IPS DF 6.9 (cell line): ENCODE measurements at places on chromosomes 13 and 19.
A peak's percentile ranks its signal among the peaks of the same experiment; 100 is the strongest.

- DNase-seq = no peak
These were observed 53.3 kb downstream of the NHLRC3 start for GRCh38 chr13:39091586-39091985.

- DNase-seq = no peak
These were observed 27.6 kb downstream of the SCEL start for GRCh38 chr13:77563111-77563510.

DNA sequence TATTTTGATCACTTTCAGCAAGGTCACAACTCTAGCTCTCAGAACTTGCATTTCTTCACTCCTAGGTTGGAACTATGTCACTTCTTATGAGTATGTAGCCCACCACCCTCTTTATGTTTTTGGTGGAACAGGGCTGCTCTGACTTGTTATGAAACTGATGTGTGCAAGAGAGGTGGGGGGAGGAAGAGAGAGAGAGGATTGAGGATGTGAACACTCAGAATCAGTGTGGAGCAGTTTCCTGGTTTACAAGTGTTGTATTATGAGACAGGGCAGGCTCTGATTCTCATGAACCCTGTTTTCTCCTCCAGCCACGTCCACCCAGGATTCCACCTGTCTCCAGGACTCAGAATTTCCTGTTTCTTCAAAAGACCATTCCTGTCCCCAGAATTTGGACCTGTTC is 16.1 kb downstream of the ZNF317 start:
- no peak for DNase-seq

DNA sequence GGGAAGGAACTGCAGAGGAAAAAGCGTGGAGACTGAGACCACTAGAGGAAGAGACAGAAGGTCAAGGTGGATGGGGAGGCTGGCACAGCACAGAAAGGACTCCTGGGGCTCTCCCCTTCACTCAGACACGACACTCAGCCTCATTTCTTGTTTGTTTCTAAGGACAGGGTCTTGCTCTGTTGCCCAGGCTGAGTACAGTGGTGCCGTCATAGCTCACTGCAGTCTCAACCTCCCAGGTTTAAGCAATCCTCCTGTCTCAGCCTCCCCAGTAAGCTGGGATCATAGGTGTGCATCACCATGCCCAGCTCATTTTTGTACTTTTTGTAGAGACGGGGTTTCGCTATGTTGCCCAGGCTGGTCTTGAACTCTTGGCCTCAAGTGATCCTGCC is 11.4 kb upstream of the SEMA6B start:
- no peak for DNase-seq

- no peak for DNase-seq
These were observed at the start of gene DAZAP1 for GRCh38 chr19:1407528-1408299. TSS of gene DAZAP1 (plus strand) at chr19:1407586. CDS start at chr19:1407774, 188 bp downstream.

GRCh38 chr19:39053276-39054090 is 21.1 kb upstream of the FBXO27 start:
- no peak for DNase-seq

- no peak for DNase-seq
These were observed 433 bp downstream of the SIX5 start for GRCh38 chr19:45768655-45768983.

DNA sequence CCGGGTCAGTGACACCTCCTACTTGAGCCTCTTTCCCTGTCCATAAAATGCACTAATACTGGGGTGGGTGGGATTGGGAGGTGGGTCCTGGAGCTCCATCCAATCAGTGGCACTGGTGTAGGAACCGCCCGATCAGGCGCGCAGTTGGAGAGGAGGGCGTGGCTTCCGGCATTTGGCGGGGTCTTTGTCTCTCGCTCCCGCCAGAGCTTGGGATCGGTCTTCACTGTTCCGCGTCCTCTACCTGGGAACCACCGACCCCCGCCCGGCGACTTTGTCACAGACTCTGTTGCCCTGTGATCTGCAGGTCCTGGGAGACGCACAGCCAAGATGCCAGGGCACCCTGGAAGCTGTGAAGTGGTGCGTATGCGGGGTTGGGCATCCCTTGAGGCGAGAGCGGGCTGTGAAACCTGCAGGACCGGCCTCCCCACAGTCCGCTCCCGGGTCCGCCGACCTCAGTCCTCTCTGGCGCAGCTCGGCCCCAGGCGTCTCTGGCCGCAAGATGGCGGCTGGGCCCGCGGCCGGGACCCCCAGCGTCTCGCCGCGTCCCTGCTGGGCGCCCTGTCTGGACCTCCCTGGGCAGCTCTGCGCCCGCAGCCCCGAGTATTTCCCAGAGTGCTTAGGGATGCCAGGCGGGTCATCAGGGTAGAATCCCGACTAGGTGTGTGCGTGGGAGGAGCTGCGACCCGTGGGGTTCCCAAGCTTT is 41.6 kb upstream of the ZNF730 start:
- DNase-seq = peak; percentile 93

GRCh38 chr13:76644906-76645305 is 241.3 kb downstream of the KCTD12 start:
- DNase-seq = no peak

- peak; percentile 29 for DNase-seq
These were observed 88.4 kb upstream of the ZNF492 start for GRCh38 chr19:22545751-22546150.

GRCh38 chr13:110176431-110176830 is 130.5 kb downstream of the COL4A1 start:
- DNase-seq = no peak

GRCh38 chr19:35248310-35249145 is at the start of gene LSR:
TSS of gene LSR (plus strand) at chr19:35249002. CDS start at chr19:35249023, 21 bp downstream.
- DNase-seq = no peak

DNA sequence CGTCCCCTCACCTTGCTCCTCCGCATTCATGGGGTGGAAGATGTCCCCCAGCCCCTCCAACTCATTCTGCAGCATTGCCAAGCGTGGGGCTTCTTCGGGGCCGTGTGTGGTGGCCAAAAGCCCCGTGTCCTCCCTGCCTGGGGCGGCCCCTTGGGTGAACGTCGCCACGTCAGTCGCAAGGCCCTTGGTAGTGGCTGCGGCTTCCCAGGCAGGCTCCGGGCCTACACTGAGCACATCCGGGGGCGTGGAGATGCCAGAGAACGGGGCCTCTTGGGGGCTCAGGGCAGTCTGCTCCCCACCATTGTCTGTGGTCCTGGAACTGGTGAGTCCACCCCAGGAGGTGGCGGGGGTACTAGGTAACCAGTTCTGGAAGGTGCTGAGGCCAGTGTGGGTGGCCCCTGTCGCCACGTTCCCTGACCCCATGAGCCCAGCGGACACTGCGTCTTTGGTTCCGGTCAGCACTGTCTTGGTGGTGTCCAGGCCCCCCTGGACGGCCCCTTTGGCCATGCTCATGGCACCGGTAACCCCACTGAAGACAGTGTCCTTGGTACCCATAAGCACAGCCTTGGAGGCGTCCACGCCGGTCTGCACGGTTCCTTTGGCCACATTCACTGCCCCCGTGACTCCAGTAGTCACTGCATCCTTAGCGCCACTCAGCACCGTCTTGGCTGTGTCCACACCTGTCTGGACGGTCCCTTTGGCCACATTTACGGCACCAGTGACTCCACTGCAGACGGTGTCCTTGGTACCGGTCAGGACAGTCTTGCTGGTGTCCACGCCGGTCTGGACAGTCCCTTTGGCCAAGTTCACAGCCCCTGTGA is 7.6 kb downstream of the PLIN4 start:
- no peak for DNase-seq

DNA sequence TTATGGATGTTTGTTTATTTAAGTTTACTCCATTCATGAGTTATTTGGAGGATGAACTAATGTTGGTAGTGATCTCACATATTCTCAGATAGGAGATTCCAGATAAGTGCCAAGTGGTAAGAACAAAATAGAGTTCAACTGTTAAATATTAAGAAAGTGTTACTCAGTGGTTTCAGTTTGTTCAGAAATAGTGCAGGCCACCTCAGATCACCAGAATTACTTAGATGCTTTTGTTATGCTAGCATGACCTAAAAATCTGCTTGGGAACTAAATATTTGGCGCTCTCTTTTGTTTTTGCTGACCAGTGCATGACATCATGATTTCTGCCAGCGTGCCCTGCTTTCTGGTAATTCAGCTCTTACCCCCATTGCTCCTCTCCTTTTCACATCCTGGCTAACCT is 15.6 kb downstream of the CLDN10 start:
- DNase-seq = no peak

- DNase-seq = no peak
These were observed 5.7 kb upstream of the SPACA4 start for GRCh38 chr19:48600679-48601417.

DNA sequence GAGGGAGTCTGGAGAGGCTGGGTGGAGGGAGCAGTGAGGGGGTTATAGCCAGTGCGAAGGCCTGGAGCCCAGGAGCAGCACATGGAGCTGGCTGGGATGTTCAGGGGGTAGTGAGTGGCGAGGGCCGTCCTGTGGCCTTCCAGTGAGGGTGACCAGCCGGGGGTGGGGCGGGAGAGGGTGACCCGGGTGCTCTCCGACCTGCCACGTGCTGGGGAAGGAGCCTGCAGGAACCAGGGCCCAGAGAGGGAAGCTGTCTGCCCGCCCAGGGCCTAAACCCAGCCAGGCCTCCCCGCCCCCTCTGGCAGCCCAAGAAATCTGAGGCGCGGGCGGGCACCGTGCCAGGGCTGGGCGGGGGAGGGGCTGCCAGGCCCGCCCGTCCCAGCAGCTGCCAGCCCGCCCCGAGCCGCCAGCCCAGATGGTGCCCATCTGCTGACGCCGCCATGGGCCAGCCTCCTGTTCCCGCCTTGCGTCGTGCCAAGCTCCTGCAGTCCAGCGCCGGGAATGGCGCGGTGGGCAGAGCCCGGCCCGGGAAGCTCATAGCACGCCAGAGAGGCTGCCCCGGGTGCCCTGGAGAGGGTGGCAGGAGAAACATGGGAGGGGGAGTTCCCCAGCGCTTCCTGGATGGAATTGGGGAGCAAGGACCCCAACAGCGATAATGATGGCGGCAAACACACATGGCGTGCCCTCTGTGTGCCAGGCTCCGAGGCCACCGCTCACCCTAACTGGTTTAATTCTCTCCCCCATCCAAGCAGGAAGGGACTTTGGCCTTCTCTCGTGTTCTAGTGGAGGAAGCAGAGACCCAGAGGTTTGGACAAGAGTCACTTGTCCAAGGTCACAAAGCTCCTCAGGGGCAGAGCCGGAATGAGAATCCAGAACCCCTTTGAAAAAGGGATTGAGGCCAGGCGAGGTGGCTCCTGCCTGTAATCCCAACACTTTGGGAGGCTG is 21.5 kb downstream of the NFIC start:
- no peak for DNase-seq

GRCh38 chr13:111415765-111416164 is 95.3 kb downstream of the TEX29 start:
- no peak for DNase-seq

- no peak for DNase-seq
These were observed 47.3 kb downstream of the NFIX start for GRCh38 chr19:13042443-13043130.

GRCh38 chr19:38729653-38730469 is 14.4 kb downstream of the CAPN12 start:
- DNase-seq = no peak

GRCh38 chr13:65497265-65497664 is 1732.9 kb downstream of the PCDH9 start:
- DNase-seq = no peak

DNA sequence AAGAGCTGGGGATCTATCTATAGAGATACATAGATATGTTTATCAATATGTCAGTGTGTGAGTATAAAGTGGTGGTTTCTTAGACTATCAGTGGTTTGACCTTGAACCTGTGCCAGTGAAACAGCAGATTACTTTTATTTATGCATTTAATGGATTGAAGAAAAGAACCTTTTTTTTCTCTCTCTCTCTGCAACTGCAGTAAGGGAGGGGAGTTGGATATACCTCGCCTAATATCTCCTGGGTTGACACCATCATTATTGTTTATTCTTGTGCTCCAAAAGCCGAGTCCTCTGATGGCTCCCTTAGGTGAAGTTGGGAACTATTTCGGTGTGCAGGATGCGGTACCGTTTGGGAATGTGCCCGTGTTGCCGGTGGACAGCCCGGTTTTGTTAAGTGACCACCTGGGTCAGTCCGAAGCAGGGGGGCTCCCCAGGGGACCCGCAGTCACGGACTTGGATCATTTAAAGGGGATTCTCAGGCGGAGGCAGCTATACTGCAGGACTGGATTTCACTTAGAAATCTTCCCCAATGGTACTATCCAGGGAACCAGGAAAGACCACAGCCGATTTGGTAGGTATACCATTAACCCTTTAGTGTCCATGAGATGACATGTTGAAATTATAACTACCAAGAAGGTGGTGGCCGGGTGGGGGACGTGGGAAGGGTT is 880 bp downstream of the FGF9 start:
- no peak for DNase-seq

- no peak for DNase-seq
These were observed 1.9 kb upstream of the MRPS31 start for GRCh38 chr13:40772765-40773473.

GRCh38 chr13:73499695-73500094 is 440.9 kb downstream of the KLF5 start:
- DNase-seq = no peak

DNA sequence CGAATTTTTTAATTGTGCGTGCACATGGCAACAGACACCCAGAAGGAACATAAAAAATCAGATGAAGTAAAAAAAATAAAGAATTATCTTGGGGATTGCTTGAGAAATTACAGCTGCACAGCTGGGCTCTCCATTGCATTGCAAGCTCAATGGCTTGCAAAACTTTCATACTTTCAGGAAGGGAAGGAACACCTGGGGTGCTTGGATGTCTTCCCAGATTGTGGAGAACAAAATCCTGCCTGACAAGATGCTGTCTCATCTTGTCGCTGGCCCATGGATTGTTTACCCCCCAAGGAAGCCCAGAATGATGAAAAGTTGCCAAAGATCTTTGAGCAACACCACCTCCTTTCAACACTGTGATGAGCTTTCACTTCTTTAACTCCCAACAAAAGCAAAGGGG is 11.0 kb upstream of the CASP14 start:
- DNase-seq = no peak

DNA sequence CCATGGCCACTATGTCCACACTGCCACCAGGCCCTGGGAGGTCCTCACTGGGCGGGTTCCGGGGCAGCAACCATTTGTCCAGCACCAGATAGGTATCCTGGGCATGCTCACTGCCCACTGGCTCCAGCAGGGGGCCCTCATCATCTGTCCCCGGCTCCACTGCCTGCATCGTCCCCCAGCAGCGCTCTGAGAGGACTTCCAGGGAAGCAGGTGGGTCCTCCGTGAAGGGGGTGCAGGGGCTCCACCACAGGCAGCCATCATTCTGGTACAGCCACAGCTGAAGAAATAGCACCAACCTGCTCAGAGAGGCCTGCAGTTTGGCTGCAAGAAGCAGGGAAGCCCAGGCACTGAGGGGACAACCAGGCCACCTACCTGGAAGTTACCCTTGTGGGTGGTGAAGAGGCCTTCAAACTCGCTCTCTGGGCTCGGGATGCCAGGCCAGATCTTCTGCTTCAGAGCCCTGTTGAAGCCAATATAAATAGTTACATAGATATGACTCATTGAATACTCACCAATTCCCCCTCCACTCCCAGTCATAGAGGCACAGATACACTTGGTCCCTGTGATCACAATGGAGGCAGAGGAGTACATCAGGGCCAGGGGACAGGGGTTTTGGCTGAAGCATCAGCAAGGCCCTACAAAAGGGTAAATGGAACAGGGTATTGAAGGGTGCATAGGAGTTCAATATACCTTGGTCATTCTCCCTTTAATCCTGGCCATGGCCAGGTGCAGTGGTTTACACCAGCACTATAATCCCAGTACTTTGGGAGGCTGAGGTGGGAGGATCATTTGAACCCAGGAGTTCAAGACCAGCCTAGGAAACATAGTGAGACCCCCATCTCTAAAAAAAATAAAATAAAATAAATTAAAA is 4.1 kb downstream of the SWSAP1 start:
- no peak for DNase-seq
